Fibroblast of skin of abdomen (primary cell): ENCODE measurements at places on chromosomes 1 and 21.

- peak; percentile 64 for DNase-seq
Measured at GRCh38 chr1:245337829-245338484, 183.2 kb downstream of the KIF26B start.

GRCh38 chr1:67614511-67614934, 70.5 kb upstream of the GADD45A start:
- no peak for DNase-seq

DNA sequence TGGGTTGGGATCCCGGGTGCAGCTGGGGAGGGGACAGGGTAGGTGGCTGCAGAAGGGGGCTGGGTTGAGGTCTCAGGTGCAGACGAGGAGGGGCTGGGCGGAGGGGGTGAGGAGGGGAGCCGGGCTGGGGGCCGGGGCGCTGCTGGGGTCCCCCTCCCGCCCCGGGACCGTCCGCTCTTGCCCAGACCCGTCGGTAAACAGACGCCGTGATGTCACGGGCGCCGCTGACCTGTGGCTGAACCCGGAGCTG, 22.3 kb downstream of the DHRS3 start:
- DNase-seq = no peak

- DNase-seq = no peak
Measured at GRCh38 chr1:234168061-234168724, 205.1 kb upstream of the COA6 start.

DNA sequence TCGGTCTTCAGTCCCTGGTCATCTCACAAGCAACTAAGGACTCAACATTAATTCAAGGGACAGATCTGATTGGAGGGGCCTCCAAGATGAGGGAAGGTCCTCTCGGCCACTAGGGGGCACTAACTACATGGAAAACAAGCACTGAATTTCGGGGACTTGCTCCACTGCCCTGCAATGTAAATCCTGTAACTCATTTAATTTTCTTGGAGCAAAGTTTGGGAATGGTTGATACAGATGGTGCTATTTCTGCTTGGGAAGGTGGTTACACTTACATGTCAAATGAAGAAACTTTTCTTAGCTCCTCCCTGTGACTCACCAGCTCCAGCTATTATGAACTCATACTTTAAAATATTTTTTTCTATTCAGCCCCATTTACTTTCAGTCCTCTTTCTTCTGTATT, 97.4 kb upstream of the KCNJ15 start:
- peak; percentile 89 for DNase-seq

DNA sequence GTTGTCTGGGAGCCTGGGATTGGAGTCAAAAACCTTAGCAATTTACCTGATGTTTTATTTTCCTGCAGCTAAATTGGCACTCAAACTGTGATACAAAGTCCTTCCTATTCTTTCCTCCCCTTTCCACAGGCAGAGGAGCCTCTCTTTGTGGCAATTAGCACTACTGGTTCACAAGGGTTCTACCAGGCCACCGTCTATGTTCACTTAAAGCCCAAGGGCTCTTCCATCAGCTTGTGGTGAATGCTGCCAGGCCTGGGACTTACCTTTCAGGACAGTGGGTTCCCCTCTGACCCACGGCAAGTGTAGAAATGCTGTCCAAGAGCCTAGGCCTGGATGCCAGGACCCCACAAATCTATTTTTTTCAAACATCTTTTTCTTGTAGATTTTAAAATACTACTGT, 251.9 kb upstream of the B3GALT2 start:
- no peak for DNase-seq

GRCh38 chr1:185044387-185044786, 971 bp upstream of the RNF2 start:
- no peak for DNase-seq

GRCh38 chr1:234775477-234776246, 165.7 kb upstream of the IRF2BP2 start:
- no peak for DNase-seq
